Stimulated activated CD4-positive, alpha-beta T cell treated with anti-CD3 and anti-CD28 coated beads, TNF-alpha, amount 100 ng/mL, for 1 hour (primary cell): ENCODE measurements at places on chromosomes 12 and 14.

- DNase-seq: no peak
Measured at GRCh38 chr14:87005280-87005679, 987.7 kb downstream of the GALC start.

DNA sequence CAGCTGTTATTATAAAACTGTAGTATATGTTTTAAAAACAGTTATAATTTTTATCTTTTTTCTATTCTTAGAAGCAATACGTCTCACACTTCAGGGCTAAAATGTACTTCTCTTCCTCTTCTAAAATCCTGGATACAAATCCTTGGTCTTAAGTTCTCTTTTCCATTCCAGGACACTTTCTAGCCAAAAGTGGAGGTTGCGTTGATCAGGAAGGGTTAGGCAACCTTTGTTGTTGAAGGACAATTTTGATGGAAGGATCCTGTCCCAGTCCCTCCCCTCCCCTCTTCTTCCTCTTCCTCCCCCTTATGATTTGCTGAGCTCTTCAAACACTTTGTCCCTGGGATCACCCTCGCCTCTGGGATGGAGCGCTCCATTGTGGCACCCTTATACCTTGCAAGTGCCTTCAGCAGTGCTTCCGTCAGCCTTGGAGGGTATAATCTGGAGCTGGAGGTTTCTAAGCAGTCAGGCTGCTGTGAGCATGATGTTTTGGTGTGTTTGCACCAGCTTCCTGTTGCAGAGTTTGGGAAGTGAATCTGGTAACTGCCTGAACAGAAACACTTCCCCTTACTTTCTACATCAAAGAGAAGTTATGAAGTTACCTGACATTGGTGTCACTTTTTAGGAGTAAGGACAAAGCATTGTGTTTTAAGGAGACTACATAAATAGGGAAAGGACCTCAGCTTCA, 87.4 kb upstream of the SLC38A2 start:
- no peak for DNase-seq

DNA sequence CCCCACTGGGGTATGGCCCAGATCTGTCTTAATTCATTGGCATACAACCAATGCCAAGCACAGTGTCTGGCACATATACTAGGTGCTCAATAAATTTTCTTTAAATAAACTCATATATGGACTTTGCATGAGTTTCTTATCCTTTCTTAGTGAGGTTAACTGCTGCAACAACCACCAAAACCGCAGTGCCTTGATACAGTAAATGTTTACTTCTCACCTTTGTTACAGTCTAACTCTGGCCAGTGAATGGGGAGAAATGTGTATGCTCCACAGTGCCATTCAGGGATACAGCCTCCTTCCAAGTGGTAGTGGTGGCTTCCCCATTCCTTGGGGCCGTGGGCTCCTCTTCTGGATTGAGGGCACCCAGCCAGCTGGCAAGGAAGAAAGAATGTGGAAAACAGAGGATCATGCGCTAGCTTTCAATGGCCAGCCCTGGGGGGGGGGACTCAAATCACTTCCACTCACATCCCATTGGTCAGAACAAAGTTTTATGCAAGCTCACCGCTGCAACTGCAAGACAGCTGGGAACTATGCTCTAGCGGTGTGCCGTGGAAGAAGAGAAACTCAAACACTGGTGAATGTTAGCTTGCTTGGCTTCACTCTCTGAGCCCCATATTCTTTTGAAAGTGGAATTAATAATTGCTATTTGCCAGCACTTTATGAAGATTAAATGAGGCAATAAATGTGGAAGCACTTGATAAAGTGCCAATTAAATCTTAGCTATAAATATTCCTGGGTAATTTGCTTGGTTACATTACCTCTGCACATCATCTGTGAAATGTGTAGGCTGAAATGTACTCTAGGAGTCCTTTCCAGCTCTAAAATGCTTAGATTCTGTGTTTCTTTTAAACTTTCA, 51.0 kb upstream of the SOCS2 start:
- no peak for DNase-seq

DNA sequence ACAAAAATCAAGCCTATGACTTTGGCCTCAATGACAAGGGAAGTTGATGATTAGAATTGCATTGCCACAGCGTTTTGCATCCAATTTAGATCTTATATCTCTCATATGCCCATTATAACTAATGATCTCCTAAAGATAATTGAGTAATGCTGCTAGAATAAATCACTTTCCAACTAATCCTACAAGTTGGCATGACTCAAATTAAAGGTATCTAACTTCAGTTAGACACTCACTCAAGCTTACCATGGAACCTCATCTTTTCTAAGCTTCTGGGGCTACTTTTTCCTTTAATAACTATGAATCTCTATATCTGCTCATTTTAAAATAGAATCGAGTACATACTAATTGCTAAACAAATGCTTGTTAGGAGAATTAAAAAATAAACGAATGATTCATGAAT, 427.8 kb downstream of the BTG1 start:
- DNase-seq: no peak

DNA sequence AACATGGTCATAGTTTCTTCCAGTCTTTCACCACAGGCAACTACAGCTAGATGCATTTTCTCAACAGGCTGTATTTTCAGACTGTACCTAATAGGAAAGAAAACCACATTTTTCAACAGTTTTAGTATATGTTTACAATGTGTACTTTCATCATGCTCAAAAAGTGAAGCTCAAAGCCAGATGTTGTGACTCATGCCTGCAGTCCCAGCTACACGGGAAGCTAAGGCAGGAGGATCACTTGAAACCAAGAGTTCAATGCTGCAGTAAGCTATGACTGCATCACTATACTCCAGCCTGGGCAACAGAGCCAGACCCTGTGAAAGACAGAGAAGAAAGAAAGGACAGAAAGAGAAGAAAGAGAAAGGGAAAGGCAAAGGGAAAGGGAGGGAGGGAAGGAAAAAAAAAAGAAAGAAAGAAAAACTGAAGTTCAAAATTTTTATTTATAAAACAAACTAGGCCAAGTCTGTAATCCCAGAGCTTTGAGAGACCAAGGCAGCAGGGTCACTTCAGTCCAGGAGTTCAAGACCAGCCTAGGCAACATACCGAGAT, 25.5 kb downstream of the GXYLT1 start:
- DNase-seq: no peak

DNA sequence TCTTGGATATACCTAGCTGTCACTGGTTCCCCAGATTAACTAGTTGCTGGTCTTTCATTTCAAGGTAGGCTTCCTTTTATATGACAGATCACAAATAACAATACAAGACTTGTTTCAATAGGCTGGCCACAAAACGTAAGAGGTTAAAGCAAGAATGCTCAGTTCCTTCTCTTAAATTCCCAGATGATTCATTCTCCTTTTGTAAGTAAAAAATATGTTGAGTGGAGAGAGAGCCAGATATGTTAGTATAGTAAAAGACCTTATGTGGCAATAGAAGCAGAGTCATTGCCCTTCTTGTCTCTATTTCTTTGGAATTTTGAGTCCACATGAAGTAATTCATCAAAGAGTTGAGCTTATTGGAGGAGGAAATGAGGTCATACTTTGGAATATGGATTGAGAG, 939.0 kb upstream of the ATXN7L3B start:
- no peak for DNase-seq

DNA sequence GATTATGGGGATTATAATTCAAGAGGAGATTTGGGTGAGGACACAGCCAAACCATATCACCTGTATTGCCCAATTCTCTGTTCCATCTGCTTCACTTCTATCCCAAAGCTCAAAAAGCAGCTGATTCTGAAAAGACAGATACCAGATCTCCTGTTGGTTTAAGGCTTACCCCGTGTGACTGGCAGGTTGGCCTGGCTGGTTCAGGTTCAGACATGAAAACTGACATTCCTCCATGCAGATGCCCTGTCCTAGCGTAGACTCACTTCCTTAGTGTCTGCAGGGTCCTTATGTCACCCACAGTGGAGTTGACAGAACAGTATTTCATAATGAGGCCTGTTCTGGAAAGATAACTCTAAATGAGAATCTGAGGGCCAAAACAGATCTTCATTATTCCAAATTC, 61.1 kb upstream of the FLRT2 start:
- DNase-seq: no peak

DNA sequence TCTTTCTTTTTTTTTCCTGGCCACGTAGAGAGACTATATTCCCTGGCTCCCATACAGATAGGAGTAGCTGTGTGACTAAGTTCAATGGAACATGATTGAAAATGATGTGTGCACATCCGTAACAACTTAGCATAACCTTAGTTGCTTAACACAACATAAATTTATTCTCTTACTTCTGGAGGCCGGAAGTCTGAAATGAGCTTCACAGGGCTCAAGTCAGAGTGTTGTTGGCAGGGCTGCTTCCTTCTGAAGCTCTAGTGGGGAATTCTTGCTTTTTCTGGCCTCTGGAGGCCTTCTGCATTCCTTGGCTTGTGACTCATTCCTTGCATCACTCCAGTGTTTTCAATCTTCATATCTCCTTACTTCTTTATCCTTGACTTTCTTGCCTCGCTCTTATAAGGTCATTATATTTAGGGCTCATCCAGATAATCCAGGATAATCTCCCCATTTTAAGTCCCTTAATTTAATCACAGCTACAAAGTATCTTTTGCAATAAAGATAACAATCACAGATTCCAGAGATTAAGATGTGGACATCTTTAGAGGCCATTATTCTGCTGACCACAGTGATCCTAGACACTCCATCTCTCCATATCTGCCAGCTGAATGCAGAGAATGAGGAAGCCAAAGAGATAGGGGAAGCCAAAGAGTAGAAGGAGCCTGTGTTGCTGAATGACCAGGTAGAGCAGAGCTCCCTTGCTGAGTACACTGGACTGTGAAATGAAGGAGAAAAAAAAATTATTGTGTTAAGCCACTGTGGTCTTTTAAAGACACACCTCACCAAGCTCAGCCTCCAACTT, 21.0 kb upstream of the SNX6 start:
- no peak for DNase-seq

GRCh38 chr14:25431211-25432076, 381.5 kb upstream of the STXBP6 start:
- no peak for DNase-seq

DNA sequence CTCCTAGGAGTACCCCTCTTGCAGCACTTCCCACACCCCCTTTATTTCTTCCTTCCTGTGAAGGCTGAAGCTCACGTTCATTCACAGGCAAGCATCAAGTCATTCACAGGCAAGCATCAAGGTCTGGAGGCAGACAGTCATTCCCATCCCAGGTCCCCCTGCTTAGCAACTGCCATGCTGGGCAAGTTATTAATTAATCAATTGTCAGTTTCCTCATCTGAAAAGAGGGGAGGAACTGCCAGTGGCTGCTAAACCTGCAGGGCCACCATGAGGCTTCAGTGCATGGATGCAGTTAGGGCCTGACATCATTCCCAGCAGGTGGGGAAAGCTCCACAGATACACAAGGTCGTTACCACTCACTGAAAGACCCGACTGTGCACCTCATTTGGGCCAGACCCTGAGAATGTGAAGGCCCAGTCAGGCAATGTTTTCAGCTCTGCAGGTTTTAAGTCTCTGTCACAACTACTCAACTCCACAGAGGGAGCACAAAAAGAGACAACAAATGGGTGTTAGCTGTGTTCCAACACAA, 85.0 kb upstream of the GPR68 start:
- DNase-seq: no peak

DNA sequence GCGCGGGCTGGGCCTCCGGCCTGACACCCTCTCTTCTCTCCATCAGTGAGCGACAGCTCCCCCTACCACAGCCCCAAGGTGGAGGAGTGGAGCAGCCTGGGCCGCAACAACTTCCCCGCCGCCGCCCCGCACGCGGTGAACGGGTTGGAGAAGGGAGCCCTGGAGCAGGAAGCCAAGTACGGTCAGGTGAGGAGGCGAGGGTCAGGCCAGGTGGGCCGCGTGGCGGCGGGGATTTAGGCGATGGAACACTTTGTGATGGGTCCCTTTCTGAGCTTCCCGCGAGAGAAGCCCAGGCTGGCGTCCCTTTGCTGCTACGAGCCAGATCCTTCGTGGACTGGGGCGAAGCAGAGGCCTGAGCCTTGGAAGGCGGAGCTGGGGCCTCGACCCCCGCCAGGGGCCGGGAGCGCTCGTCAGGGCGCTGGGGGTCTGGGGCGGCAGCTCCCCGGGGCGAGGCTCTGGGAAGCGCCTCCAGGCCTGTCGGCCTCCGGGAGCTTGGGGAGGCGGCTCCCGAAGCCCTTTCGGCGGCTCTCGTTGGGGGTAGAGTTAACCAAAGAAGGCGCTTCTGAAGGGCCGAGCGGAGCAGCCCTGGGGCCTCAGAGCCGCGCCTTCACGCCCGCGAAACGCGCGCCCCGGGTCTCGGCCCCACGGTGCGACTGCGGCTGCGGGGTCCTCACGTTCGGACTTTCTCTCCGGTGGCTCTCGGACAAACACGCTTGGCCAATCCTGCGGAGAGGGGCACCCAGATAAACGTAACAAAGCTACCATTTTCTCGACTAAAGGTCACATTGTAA, 5.0 kb downstream of the PAX9 start:
- no peak for DNase-seq

GRCh38 chr12:49762468-49762847, 21.1 kb downstream of the TMBIM6 start:
- no peak for DNase-seq

- DNase-seq: no peak
Measured at GRCh38 chr12:11807458-11807857, 158.0 kb downstream of the ETV6 start.

DNA sequence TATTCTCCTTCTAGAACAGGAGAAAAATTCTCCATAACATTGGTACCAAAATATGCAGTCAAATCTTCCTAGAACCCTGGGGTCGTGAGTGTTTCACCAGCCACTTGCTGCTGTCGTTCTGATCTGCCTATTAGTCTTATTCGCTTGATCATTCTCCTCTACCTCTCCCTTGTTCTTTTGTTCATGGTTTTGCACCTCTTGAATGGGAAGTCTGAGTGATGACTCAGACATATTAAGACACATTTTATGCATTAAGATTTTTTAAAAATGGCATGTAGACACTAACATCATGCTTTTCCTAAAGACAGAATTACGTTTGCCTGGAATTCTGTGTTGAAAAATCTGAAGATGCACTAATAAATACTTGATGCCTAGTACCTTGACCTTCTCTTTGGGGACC, 159.2 kb upstream of the LRIG3 start:
- DNase-seq: no peak

GRCh38 chr12:42135259-42135814, 9.3 kb downstream of the GXYLT1 start:
- DNase-seq: no peak

DNA sequence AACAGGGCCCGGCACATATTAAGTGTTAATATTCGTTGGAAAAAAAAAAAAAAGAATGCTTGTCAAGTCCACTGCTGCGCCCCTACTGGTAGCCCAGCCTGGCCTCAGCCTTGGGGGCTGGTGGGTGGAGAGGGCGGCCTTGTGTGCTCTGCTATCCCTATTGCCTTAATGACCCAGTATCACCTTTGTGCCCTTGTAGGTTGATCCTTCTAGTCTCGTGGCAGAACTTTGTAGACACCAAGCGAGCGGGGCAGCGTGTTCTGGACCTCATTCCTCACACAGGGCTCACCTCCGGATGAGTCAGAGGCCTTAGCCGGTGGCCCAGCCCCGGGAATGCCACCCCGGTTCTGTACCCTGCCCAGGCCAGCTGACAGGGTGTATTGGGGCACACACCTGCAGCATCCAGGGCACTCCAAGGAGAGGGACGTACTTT, 1.8 kb upstream of the RCOR1 start:
- DNase-seq: no peak

DNA sequence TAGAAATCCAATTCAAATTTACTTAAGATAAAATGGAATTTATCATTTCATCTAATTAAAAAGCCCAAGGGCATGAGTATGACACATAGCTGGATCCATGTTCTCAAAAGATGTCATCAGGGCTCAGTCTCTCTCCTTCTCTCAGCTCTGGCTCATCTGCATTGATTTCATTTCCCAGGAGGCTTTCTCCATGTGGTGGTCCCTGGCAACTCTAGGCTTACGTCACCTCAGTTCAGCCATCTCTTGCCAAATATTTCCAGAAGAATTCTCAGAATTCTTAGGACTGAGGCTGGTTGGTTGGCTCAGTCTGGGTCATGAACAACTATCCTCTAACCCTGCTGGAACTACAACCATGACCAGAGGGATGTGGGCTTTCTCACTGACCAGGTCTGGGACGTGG, 65.3 kb downstream of the FOS start:
- no peak for DNase-seq
